Left renal pelvis (tissue), 4 donors: ENCODE measurements at places on chromosomes 3 and 15. TPM values are rescaled to one million over a fixed set of nuclear protein-coding genes. Genes with fewer than 3 reads are reported as not detected.

ZNF660 gene
- 8.8 TPM for polyA plus RNA-seq

PCSK6 gene
- polyA plus RNA-seq, result 6.5 TPM

MNS1 gene
- polyA plus RNA-seq, result 25.2 TPM

OR4F15 gene
- not detected for polyA plus RNA-seq

PSTPIP1 gene
- 2.2 TPM for polyA plus RNA-seq

ZNF385D gene
- 11.8 TPM for polyA plus RNA-seq

RAB43 gene
- polyA plus RNA-seq, result 2.8 TPM

TMEM266 gene
- 10.7 TPM for polyA plus RNA-seq

EPHA6 gene
- polyA plus RNA-seq, result 1.8 TPM

CELF6 gene
- polyA plus RNA-seq, result 5.6 TPM

IL5RA gene
- 0.92 TPM for polyA plus RNA-seq

PLSCR5 gene
- not detected for polyA plus RNA-seq
